ENCODE measurements at places on chromosomes 3 and 15.

GRCh38 chr3:184899953-184900595 lies 88.1 kb downstream of the VPS8 start:
- no peak for DNase-seq

DNA sequence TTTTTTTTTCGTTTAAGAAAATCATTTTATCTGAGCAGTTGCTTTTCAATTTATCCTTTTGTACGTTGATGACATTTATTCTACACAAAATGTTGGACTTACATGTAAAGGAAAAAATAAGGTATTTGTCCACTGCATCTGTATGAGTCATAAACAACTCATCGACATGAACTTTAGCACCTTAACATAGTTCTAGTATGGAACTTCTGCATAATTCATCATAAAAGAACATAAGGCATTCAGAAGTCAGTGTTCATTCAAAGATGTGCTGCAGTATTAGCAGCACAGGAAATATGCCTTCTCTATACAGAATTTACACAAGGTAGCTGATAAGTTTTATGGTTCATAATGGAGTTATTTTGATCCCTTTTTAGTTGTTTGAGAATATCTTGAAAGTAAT lies 801.6 kb downstream of the CADM2 start:
- DNase-seq, result no peak

GRCh38 chr3:115085197-115085865 lies 61.8 kb downstream of the ZBTB20 start:
- DNase-seq, result no peak

DNA sequence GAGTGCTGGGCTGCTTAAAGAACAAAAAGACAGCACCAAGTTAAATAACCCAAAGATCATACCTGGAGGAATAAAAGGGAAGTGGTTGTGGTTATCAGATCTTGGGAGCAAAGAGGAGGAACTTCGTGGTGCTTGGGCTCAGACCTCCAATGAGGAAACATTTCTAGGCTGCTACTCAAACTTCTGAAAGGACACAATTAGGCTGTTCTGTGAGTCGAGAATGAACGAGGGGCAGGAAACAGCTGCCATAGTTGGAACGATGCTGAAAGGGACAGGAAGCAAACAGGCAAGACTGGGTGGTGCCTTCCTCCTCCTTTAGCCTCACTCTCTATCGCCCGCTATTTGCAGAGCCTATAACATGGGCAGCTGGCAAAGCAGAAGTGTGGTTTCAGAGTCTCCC lies 276.3 kb upstream of the ARRDC4 start:
- DNase-seq, result no peak

- no peak for DNase-seq
Observed at GRCh38 chr3:16935781-16936180, 51.0 kb downstream of the PLCL2 start.

GRCh38 chr3:53616971-53617892 lies 122.8 kb downstream of the CACNA1D start:
- DNase-seq, result no peak

GRCh38 chr15:56053046-56053400 lies 59.6 kb upstream of the NEDD4 start:
- DNase-seq, result no peak

DNA sequence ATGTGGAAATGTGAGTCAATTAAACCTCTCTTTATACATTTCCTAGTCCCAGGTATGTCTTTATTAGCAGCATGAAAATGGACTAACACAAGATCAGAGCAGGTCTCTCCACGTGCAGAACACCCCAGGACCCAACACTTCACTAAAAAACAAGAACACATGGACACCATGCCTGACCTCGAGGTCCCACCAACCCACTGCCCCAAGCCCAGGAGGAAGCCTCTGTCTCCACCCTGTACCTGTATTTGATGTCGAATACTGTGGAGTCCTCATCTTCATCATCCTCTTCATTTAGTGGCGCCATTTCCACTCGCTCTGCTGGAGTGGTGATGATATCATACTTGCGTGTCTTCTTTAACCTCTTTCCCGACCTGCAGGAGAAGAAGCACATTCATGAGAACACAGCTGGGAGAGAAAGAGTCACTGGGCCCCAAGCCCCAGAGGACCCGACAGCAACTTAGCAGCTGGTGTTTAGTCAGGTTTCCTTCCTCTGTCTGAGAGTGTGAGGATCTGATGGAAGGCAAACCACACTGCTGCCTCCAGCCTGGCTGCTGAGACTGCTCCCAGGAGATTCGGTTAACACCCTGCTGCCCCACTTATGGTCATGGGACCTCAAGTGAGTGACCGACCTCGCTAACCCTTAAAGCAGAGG lies 25.5 kb downstream of the FAM174B start:
- no peak for DNase-seq

DNA sequence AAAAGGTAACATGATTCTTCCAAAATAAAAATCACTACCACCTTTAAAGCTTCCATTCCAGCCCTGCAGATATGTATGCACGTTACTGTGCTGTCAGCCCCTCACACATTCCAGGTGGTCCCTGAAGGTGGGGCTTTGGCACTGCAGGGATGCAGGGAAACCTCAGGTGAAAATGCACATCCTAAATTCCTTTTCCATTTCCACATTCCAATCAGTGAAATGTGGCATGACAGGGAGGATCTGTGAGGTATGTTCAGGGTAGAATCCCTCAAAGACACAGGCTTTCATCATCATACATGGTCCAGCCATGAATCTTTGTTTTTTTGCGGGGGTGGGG lies 45.3 kb downstream of the CCR4 start:
- DNase-seq, result no peak

DNA sequence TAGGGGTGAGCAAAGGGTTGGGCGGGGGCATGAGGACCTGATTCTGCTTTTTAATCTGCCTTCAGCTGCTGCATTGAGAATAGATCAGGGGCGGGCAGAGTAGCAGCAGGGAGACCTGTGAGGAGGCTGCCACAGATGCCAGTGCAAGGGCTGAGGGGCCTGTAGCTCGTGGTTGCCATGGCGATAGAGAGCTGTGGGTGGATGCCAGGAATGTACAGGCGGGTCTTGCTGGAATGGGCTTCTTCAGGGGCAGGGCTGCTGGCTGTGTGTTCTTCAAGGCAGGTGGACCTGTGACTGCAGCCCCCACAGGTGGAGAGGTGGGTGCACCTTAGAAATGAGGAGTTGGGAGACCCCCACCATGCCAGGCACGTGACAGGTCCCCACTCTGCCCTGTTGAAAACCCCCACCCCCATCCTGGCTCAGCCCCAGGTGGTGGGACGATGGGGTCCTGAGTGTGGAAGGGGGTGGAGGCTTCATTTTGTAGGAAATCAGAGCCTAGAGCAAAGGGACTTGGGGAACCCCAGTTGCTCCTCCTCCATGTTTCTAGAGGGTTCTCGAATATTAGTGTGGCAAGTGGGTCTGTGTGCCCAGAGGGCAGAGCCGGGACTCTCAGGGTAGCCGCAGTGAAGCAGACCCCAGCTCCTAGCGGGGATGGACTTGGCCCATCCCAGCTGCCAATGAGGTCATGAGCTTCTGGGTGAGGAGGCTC lies 38.3 kb downstream of the SLC6A6 start:
- DNase-seq, result no peak

- DNase-seq, result no peak
Observed at GRCh38 chr15:67832031-67832551, 6.8 kb downstream of the SKOR1 start.

DNA sequence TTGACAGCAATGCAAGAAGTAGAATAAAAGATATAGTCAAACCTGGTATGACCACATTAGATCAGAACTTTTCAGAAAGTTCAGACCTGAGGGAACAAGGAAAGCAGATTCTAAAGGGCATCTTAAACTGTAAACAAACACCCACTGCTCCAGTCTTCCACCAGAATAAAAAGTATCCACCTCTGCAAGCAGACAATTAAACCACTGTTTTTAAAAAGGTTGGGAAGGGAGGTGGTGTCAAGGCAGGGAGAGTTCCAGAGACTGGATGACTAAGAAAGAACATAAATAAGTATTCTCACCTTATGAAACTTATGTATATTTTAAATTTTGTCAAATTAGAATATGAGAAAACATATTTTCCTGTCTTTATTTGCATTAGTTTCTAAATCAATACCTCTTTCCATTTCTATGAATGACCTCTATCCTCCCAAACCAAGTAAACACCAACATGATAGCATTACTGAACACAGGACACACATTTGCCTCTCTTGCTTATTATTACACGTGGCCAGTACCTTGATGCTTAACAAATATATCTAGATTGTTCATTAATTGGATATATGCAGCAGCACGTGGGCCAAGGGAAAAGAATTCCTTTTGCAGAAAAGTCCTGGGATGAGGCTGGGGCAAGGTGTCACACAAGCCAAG lies 31.6 kb downstream of the PIK3CB start:
- no peak for DNase-seq

- DNase-seq, result no peak
Observed at GRCh38 chr3:124847051-124847450, 40.1 kb downstream of the ITGB5 start.

- DNase-seq, result no peak
Observed at GRCh38 chr3:190701096-190701532, 161.4 kb downstream of the GMNC start.

DNA sequence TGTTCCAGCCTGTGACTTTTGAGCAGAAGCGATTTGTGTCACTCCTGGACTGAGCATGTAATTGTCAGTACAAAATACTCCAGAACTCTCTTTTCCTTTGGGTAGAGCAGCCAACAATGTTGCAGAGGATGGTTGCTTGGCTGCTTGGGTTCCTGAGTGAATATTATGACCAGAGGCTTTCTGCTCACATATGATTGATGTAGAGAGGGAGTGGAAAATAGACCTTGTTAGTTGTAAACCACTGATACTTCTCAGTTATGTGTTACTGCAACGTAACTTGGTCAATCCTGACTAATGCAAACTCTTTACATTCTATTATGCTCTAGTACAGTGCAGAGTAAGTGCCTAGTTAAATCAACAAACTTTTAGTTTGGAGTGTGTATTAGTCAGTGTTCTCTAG lies 322.6 kb upstream of the KCNH8 start:
- DNase-seq, result no peak

DNA sequence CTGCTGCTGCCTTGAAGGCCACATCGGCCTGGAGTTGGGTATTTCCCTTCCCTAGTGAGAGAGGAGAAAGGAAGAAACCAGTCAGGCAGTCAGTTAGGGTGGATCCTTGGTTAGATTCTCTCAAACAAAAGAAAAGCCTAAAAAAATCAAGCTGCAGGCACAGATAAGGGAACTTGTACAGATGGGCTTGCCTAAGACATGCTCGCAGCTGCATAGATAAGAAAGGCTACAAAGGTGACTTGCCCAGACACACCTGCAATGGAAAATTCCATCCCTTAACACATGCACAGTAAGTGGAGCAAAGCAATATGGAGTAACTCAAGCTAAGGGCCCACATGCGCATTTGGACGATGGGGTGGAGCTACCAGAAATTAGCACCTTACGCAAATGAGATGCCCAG lies 199.7 kb upstream of the ARPP21 start:
- no peak for DNase-seq

GRCh38 chr15:76340803-76341365 lies 4.3 kb downstream of the ISL2 start:
- DNase-seq, result peak; percentile 50

GRCh38 chr15:66849746-66850077 lies 147.7 kb downstream of the SMAD6 start:
- DNase-seq, result no peak

DNA sequence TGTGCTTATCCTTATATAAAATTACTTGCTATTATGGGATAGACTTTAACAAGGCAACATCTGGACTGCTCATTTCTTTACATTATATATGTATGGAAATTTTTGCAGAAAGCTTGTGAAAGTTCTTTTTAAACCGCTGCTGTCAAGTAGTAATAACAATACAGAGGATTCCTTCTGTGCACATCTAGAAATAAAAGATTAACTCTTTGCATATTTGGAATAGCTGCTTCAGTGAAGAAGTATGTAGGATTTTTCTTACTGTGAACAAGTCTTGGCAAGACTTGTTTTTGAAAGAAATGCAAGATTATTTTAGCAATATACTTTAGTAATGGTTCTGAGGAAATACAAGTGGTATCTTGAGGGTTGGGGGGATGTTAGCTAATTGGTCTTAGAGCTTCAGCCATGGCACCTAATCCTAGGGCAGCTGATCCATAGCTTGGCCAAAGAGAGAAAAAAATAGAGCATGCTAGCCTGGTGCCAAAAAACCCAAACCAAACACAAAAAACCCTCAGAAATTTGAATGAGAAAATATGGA lies 4.3 kb downstream of the PRKCI start:
- DNase-seq, result no peak

DNA sequence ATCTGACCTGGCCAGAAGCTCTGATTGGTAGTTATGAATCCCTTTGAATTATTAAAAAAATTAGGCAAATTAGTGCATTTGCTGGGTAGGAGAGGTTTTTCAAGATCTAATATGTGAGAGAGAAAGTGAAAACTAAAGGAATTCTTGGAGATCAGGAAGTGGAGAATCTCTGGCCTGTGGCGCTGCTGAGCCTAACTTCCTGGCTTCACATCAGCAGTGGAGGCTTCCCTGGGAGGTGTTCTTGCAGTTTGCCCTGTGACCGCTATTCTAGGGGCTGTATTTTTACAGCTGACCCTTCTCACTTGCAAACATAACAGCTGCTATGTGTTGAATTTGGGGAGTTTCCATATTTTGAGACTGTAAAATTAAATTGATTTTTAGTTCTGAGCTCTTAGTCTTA lies 166.4 kb downstream of the ATG7 start:
- DNase-seq, result no peak

DNA sequence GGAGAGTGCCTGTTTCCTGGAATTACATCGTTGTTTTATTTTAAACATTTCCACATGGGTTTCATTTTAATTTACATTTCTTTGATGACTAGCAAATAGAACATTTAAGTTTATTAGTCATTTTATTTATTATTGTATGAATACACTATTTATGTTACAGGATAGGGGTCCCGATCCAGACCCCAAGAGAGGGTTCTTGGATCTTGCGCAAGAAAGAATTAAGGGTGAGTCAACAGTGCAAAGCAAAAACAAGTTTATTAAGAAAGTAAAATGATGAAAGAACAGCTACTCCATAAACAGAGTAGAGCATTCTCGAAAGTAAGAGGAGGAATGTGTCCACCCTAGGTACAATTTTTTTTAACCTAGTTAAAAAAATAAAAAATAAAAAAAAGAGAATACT lies 539.5 kb downstream of the NAALADL2 start:
- DNase-seq, result no peak

GRCh38 chr15:63597038-63597790 lies at the start of gene FBXL22:
FBXL22 (plus strand) TSS chr15:63597387; CDS start chr15:63597393, 6 bp downstream.
- no peak for DNase-seq

GRCh38 chr15:60923925-60924324 lies 305.2 kb downstream of the RORA start:
- DNase-seq, result no peak

DNA sequence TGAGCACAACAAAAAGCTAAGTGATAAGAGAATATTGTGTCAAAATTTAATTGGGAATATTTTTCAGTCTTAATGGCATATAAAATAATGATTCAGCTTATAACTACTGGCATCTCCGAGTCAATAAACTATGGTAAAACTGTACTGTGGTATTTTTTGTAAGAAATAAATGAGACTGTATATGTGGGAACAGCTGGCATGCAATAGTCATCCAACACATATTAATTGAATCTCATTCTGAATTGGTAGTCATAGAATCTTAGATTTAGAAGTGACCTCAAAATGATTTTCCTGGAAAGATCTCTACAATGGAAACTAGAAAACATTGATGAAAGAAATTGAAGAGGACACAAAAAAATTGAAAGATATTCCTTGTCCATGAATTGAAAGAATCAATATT lies 133.4 kb upstream of the SLC7A14 start:
- no peak for DNase-seq

- DNase-seq, result no peak
Observed at GRCh38 chr3:88912294-88912877, 195.0 kb upstream of the EPHA3 start.

Measured in CD4-positive, alpha-beta T cell treated with Interleukin-17A for 1 hour (primary cell).